WTC11 (cell line): ENCODE measurements at places on chromosomes 7 and 10. TPM values are rescaled to one million over a fixed set of nuclear protein-coding genes. Genes with fewer than 3 reads are reported as not detected.
A peak's percentile ranks its signal among the peaks of the same experiment; 100 is the strongest.

Gene C10orf90
- 0.50 to 0.85 TPM (median 0.62 TPM) in 3 replicates for total RNA-seq

Gene LGI1
- total RNA-seq = not detected in 3 replicates

Gene DYDC2
- total RNA-seq = 1.9 to 3.3 TPM (median 2.4 TPM) in 3 replicates

Gene ADAM8
- total RNA-seq = 7.2 to 9.5 TPM (median 7.2 TPM) in 3 replicates

Gene EIF3B
- 300 to 361 TPM (median 304 TPM) in 3 replicates for total RNA-seq

Gene CDH23
- 2.1 to 3.1 TPM (median 2.9 TPM) in 3 replicates for total RNA-seq

Gene PHF14
- total RNA-seq = 47.7 to 49.9 TPM (median 48.6 TPM) in 3 replicates

DNA sequence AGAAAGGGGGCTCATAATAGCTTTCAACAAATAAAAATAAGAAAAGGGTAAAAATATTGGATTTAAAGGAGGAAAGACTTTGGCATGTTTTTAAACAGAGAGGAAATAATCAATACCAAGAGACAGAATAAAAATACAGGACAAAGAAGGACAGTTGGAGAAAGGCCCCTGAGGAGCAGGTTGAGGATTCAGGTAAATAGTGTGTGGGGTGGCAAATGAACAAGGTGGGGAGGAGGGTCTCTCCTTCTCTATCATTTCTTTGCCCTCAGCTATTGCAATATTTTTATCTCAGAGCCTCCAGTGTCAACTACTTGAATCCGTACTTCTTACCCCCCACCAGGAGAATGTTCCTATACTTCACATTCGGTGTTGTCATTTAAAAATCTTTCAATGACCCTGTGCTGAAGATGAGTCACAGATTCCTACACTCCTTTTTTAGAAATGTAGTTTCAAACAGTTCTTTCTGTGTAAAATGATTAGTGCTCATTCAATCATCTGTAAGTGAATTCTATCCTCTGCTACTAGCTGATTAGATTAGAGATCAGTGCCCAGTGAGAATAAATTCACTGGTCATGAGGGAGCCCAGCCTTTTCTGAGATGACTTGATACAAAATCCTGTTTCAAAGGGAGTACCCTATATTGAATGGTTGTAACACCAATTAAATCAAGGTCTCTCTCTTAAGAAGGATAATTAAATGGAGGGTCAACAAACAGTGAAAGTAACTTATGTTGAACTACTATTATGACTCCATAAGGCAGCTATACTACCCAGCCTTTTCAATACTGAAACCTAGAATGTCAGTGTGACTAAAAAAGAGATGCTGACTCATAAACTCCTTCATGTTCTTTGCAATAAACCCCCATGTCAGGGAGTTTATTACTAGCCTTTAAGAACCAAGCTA, 50.4 kb upstream of the WNT16 start:
- DNase-seq = no peak
- H3K36me3 ChIP-seq = no peaks in the 10 kb centered on the region
- H3K4me1 ChIP-seq = peaks cover 19% of the 10 kb centered on the region
- H3K4me3 ChIP-seq = no peak overlapping the region
- H3K27ac ChIP-seq = no peak overlapping the region

DNA sequence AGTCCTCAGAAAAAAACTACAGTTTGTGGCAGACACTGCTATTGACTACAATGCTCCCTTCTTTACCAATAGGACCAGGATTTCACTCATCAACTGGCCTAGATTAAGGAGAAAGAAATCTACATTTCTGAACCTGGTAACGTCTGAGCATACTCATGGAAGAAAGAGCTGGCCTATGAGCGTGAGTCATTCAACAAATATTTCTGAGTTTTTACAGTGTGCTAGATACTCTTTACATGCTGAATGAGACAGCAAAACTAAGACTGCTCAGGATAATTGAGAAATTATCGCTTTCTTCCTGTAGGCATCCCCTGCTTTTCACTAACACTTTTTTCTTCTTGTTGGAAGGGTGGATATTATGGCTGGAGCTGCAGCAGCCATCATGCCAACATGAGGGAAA, 609.7 kb downstream of the TNS3 start:
- no peak for DNase-seq
- no peak overlapping the region for H3K27ac ChIP-seq
- no peaks in the 10 kb centered on the region for H3K27me3 ChIP-seq
- no peaks in the 10 kb centered on the region for H3K4me1 ChIP-seq
- H3K4me3 ChIP-seq = no peak overlapping the region

- H3K4me1 ChIP-seq = no peaks in the 10 kb centered on the region
- H3K27me3 ChIP-seq = peaks cover 8% of the 10 kb centered on the region
- H3K36me3 ChIP-seq = peaks cover 51% of the 10 kb centered on the region
- no peak overlapping the region for H3K27ac ChIP-seq
Observed at GRCh38 chr10:131242007-131242406, 69.5 kb downstream of the TCERG1L start.

DNA sequence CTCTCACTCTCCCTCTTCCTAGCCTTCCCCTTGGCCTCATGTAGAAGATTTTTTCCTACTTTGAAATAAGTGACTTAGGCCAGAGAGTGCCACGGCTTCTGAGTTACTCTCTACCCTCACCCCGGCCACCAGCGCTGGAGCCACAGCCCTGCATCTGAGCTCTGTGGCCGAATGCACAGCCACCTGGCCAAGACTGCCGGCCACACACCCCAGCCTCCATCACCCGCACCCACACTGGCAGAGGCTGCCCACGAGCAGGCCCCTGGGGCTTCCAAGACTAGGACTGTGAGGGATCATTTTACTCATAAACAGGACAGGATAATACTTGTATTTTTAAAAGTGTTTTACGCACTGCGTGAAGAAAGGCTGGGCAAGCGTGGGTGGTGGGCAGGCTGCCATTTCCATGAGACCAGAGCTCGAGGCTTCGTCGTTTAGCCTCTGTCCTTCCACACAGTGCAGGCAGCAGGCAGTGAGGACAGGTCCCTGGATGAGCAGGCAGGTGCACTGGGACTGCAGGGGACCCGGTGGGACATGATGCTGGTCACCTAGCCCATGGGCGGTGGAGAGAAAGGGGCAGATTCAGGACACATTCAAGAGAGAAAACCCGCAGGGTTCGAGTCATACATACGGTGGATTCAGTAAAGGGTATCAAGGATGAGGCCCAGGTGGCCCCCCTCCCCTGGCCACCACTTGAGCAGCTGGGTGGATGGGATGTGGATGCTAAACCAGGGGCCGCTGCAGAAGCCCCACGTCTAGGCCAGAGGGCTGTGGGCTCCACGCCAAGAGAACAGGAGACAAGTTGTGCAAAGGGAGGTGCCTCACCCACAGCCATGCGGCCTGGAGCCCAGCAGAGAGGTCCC, 35.5 kb upstream of the RNF32 start:
- no peak overlapping the region for H3K27ac ChIP-seq
- H3K4me1 ChIP-seq = peaks cover 8% of the 10 kb centered on the region; the same call in 1 of the 2 replicates
- H3K4me3 ChIP-seq = no peak overlapping the region
- H3K27me3 ChIP-seq = no peaks in the 10 kb centered on the region

GRCh38 chr10:63208986-63209385, 75.9 kb downstream of the NRBF2 start:
- H3K36me3 ChIP-seq = peaks cover 65% of the 10 kb centered on the region
- no peaks in the 10 kb centered on the region for H3K27me3 ChIP-seq
- H3K4me3 ChIP-seq = peak overlapping the region; percentile 29; the same call in 1 of the 2 replicates
- no peak for DNase-seq

- no peak overlapping the region for H3K27ac ChIP-seq
- DNase-seq = no peak
- no peak overlapping the region for H3K4me3 ChIP-seq
- no peaks in the 10 kb centered on the region for H3K4me1 ChIP-seq
- H3K36me3 ChIP-seq = no peaks in the 10 kb centered on the region
- H3K27me3 ChIP-seq = no peaks in the 10 kb centered on the region
Observed at GRCh38 chr10:9285690-9286089, 1231.2 kb downstream of the GATA3 start.

DNA sequence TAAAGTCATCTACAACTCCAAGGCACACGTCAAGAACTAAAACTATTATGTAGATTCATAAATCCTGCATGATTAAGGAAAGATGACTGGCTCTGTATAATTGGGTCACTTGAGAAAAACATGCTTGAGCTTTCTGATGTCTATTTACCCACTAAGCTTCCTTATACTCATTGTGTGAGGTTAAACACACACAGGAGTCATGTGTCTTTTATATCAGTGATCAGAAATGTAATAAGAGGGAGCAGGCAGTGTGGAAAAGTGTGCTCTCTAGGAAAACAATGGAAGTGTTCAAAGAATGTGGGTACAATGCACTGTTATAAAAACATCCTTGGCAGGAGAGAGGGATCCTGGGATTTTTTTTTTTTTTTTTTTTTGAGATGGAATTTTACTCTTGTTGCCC, 108.6 kb upstream of the ARID5B start:
- H3K36me3 ChIP-seq = no peaks in the 10 kb centered on the region
- H3K4me3 ChIP-seq = no peak overlapping the region
- no peak for DNase-seq
- no peak overlapping the region for H3K27ac ChIP-seq
- H3K27me3 ChIP-seq = no peaks in the 10 kb centered on the region

- no peak overlapping the region; the same call in 1 of the 2 replicates for H3K27ac ChIP-seq
- peaks cover 5% of the 10 kb centered on the region; the same call in 1 of the 2 replicates for H3K4me1 ChIP-seq
- H3K36me3 ChIP-seq = no peaks in the 10 kb centered on the region
- no peak overlapping the region for H3K4me3 ChIP-seq
- DNase-seq = no peak
- H3K27me3 ChIP-seq = no peaks in the 10 kb centered on the region
Observed at GRCh38 chr7:91191771-91192170, 72.5 kb upstream of the FZD1 start.

DNA sequence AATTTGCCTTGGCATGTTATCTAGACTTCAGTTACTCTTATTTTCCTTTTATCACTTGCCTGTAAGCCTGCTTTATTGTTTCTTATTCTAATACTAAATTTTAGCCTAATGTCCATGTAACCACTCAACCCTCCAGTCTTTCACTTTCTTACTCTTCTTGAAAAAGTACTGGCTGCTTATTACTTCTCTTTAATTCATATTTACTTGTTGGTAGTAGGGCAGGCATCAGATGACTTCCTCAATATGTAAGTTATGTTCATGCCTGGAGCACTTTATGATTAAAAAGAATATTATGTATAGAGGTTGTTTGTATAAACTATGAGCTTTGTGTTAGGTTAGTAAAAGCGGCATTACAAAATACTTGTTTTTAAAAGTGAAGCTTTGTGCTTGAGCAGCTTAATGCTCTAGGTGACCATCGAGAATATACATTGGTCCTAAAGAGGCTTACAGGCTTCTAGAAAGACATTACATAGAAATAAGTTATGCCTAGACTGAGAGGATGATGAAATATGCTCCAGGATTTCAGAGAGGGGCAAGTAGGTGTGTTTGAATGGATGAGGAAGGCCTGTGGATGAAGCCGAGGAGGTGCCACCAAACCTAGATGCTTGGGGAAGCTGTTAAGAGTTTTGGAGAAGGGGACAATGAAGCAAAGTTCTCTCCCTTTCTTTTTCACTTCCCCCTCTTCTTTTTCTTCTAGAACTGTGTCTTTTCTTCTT, 207.1 kb upstream of the HDAC9 start:
- no peak for DNase-seq
- no peaks in the 10 kb centered on the region for H3K36me3 ChIP-seq
- no peaks in the 10 kb centered on the region for H3K4me1 ChIP-seq
- no peak overlapping the region for H3K4me3 ChIP-seq

DNA sequence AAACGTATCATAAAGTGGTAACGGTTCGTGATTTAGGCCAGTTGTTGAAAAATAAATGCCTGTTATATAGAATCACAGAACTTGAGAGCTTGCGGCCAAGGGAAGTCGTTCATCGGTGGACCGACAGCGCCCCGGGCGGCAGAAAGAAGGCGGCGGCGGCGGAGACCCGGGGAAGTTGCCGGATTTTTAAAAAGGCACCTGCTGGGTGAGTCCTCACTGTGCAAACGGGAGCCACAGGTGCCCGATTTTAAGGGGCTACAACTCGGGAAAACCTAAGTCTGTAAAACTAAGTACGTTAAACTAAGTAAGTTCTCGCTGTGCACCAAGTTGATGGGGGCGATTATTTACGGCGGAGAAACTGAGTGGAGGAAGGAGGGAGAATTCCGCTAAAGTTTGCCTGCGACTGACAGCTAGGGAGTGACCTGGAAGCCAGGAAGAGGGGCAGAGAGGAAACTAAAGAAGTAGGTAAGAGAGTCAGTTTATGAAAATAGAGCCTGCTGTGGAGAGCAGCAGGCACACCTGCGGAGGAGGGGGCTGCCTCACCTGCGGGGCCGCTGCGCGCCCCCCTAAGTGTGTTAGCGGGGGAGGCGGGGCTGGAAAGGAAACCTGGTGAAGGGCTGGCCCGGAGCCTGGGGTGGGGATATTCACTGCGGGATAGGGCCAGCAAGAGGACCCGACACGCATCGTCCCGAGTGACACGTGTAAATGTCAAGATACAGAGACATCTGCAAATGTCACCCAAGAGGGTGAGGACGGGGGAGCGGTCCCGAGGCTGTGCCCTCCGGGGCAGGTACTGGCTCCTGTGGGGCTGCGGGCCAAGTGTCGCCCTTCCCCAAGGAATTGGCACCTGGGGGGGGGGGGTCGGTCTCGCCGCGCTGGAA, 996 bp downstream of the ADAM12 start:
- peak overlapping the region; percentile 86 for H3K4me3 ChIP-seq
- no peak overlapping the region for H3K27ac ChIP-seq
- peaks cover 26% of the 10 kb centered on the region for H3K4me1 ChIP-seq
- H3K36me3 ChIP-seq = no peaks in the 10 kb centered on the region
- peaks cover 53% of the 10 kb centered on the region for H3K27me3 ChIP-seq

GRCh38 chr10:119675483-119676170, 24.4 kb downstream of the BAG3 start:
- H3K36me3 ChIP-seq = peaks cover 40% of the 10 kb centered on the region
- no peaks in the 10 kb centered on the region for H3K27me3 ChIP-seq
- H3K4me3 ChIP-seq = no peak overlapping the region
- no peak for DNase-seq
- H3K4me1 ChIP-seq = peaks cover 8% of the 10 kb centered on the region

GRCh38 chr10:102413053-102413705, 5.4 kb downstream of the PSD start:
- H3K4me1 ChIP-seq = peaks cover 35% of the 10 kb centered on the region
- no peak overlapping the region for H3K27ac ChIP-seq
- peaks cover 47% of the 10 kb centered on the region for H3K27me3 ChIP-seq
- no peaks in the 10 kb centered on the region for H3K36me3 ChIP-seq
- H3K4me3 ChIP-seq = no peak overlapping the region

- DNase-seq = no peak
- no peak overlapping the region for H3K4me3 ChIP-seq
- H3K4me1 ChIP-seq = peaks cover 10% of the 10 kb centered on the region
- no peaks in the 10 kb centered on the region for H3K36me3 ChIP-seq
Observed at GRCh38 chr10:45427262-45427969, 53.4 kb downstream of the ALOX5 start.

- H3K27me3 ChIP-seq = peaks cover 32% of the 10 kb centered on the region
- no peak overlapping the region for H3K27ac ChIP-seq
- DNase-seq = peak; percentile 86
- no peak overlapping the region; the same call in 1 of the 2 replicates for H3K4me3 ChIP-seq
Observed at GRCh38 chr7:131945313-131945911, 389.0 kb upstream of the PODXL start.

- H3K27me3 ChIP-seq = no peaks in the 10 kb centered on the region
- H3K4me1 ChIP-seq = peaks cover 16% of the 10 kb centered on the region
- no peak for DNase-seq
- H3K36me3 ChIP-seq = no peaks in the 10 kb centered on the region
Observed at GRCh38 chr7:30917216-30917893, 5.7 kb downstream of the AQP1 start.
